ENCODE measurements at places on chromosomes 12 and 14. TPM values are rescaled to one million over a fixed set of nuclear protein-coding genes. Genes with fewer than 3 reads are reported as not detected.

HDAC7 gene
- polyA plus RNA-seq: 10.2 TPM

DDX23 gene
- 52.2 TPM for polyA plus RNA-seq

SAMD15 gene
- 0.07 TPM for polyA plus RNA-seq

TBK1 gene
- polyA plus RNA-seq: 6.1 TPM

RFX4 gene
- not detected for polyA plus RNA-seq

TMEM179 gene
- polyA plus RNA-seq: not detected

STON2 gene
- polyA plus RNA-seq: not detected

CRIP1 gene
- 342 TPM for polyA plus RNA-seq

WDHD1 gene
- 3.8 TPM for polyA plus RNA-seq

ESR2 gene
- polyA plus RNA-seq: 0.16 TPM

ATL1 gene
- polyA plus RNA-seq: 3.9 TPM

ZNF891 gene
- 0.82 TPM for polyA plus RNA-seq

PLBD1 gene
- not detected for polyA plus RNA-seq

BCDIN3D gene
- polyA plus RNA-seq: 5.9 TPM

MSRB3 gene
- polyA plus RNA-seq: not detected

STX2 gene
- polyA plus RNA-seq: 9.3 TPM

SDR9C7 gene
- polyA plus RNA-seq: not detected
